Choroid plexus epithelial cell (primary cell): ENCODE measurements at places on chromosomes 7 and 10.

- no peak for DNase-seq
These were observed 37.0 kb upstream of the ZMIZ1 start for GRCh38 chr10:79031723-79032122.

- DNase-seq: peak; percentile 89
These were observed 38.9 kb downstream of the BMPR1A start for GRCh38 chr10:86795353-86795752.

DNA sequence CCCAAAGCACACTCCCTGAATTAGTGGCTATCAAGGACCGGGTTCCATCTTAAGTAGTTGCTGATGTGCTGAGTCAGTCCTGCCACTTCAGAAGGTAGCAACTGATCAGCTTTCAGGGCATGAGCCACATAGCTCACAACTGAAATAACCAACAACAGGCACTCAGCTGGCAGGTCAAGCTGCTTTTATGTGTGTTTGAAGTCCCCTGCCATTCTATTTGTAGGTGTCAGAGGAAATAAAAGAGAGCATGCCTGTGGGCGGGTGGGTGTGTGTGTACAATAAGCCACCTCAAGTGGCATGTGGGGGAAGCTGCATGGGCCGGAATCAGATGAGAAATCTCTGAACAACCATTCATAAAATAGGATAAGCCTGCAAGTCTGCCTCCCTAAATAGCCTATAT, 114.3 kb upstream of the YAE1 start:
- no peak for DNase-seq

- DNase-seq: peak; percentile 42
These were observed 2.3 kb upstream of the CREB5 start for GRCh38 chr7:28409716-28410627.

- no peak for DNase-seq
These were observed 12.3 kb downstream of the CAMK2G start for GRCh38 chr10:73862011-73862410.

- DNase-seq: no peak
These were observed 133.3 kb downstream of the STRA8 start for GRCh38 chr7:135366843-135367508.

GRCh38 chr7:26492816-26493215, 201.2 kb downstream of the SNX10 start:
- no peak for DNase-seq

DNA sequence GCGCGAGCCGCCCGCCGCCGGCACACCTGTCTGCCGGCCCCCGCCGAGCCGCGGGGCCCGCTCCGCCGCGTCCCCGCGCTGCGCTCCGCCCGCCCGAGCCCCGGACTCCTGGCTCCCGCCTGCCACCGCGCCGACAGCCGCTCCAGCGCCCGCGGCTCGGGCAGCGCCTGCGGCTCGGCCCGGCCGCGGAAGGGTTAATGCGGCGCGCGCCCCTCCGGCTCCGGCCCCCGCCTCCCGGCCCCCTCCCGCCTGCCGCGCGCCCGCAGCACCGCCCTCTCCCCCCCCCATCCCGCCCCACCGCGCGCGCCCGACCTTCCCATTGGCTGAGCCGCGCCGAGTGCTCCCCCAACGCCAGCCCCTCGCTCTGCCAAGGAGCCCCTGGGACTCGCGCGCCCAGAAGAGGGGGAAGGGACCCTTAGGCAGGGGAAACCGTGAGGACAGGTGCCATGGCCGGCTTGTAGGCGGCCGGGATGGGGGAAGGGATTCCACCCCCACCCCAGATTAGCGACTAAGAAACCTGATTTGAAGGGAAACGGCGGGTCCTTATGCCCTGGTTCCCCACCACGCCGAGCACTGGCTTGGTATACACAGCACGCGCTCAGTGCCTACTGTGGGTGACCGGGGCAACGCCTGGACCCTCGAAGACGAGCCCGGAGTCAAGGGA, at the start of gene KCNH2:
Gene KCNH2 (minus strand): TSS at position 196 of the 664 bp plus-strand sequence. CDS start 408 bp downstream, outside the sequence.
- no peak for DNase-seq

- peak; percentile 42 for DNase-seq
These were observed 56.9 kb downstream of the XPNPEP1 start for GRCh38 chr10:109866168-109866994.

DNA sequence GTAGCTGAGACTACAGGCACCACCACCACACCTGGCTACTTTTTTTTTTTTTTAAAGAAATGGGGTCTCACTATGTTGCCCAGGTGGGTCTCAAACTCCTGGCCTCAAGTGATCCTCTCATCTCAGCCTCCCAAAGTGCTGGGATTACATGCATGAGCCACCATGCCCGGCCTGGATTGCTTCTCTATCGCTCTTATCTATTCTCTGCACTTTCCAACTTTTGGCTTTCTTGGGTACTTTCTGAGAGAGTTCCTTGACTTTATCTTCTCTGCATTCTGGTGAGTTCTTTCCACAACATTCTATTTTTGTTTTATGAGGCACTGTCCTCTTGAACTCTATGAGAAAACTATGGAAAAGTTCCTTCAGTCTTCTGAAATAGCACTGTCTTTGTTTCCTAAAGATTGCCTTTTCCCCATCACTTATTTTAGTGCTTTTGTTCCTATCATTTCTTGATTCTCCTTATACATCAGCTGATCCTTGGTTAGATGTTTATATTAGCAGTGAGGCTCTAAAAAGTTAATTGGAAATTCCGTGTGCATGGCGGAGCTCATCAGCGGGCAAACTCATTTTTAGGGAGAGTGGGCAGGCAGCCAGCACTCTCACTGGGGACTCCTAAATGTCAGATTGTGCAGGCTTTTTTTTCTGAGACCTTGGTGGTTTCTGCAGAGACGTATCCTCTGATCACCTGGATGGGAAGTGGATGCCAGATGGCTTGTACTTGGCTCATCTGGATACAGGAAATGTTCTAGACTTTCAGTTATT, 43.9 kb downstream of the HIP1 start:
- no peak for DNase-seq
